ENCODE measurements at places on chromosomes 12 and 14.

- no peak for DNase-seq
These were observed 128.6 kb downstream of the CRACR2A start for GRCh38 chr12:3624273-3624672.

DNA sequence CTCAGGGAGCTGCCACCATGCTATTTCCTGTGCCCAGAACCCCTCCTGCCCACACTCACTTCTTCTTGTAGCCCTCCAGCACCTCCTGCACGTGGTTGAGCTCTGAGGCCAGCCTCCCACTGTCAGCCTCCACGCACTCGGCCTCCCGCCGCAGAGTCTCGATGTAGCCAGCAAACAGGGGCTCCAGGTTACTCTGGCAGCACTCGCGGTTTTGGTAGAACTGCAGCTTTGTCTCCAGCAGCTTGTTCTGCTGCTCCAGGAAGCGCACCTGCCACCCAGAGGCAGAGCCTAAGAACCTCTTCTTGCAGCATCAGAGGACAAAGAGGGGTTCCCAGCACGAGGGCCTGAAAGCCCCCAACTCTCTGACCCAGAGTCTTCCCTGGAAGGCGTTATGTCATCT, 2.1 kb downstream of the KRT83 start:
- DNase-seq, result peak; percentile 20

- no peak for DNase-seq
These were observed 9.8 kb upstream of the RARG start for GRCh38 chr12:53241623-53242412.

DNA sequence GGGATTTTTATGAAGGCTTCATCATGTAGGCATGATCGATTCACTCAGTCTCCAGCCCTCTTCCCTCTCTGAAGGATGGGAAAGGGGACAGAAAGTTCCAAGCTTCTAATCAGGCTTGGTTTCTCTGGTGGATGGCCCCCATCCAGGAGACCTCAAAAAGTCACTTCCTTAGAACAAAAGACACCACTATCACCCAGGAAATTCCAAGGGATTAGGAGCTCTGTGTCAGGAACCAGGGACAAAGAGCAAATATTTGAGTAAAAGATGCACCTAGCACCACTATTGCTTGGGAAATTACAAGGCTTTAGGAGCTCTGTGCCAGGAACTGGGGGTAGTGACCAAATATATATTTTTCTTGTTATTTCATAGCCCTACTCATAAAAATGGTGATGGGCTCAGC, 33.6 kb upstream of the TMX1 start:
- no peak for DNase-seq

Measured in MCF 10A (cell line).